ENCODE measurements at places on chromosomes 7 and 10.

- DNase-seq, result no peak
These were observed 74.7 kb downstream of the CACNB2 start for GRCh38 chr10:18214691-18215563.

- no peak for DNase-seq
These were observed 14.8 kb upstream of the UPP1 start for GRCh38 chr7:48074204-48074654.

- no peak for DNase-seq
These were observed 43.7 kb downstream of the CPVL start for GRCh38 chr7:29102558-29103151.

DNA sequence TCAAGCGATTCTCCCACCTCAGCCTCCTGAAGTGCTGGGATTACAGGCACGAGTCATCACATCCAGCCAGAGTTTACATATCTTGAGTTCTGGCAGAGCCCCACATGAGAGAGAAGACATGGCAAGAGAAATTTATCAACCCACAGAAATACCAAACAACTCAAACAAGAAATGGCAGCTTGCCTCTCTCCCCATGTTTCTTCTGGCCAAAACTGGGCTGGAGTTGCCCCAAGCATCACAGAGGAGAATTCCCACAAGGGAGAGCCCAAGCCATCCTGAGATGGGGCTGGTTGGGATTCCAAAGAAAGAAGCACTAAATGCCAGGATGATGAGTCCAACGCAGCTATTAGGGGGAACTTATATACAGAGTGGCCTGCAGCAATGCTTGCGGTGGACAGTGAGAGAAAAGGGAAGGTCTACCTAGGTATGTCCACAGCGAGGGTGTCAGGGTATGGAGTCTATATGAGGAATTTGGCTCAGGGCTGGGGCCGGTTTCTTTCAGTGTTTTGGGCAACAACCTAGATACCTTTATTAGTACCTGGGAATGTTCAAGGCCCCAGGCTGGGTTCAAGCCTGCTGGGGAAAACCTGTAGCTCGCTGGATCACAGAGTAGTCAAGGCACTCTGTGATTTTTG lies 14.5 kb upstream of the PAX4 start:
- no peak for DNase-seq

DNA sequence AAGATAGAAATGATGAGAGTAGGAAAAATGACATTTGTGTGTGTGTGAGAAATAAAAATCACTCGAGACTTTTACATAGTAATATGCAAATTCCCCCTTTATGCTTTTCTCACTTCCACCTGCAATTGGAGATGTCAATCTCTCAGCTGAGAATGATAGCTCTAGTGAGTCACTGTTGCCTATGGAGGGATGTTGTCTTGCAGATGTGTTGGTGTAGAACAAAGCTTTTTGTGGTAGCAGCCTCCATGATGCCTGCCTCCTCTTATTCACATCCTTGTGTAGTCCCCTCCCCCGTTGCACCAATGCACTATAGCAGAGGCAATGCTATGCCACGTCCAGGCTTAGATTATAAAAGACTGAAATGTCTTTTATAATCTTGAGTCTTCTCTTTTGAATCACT lies 33.8 kb downstream of the SPAG6 start:
- no peak for DNase-seq

DNA sequence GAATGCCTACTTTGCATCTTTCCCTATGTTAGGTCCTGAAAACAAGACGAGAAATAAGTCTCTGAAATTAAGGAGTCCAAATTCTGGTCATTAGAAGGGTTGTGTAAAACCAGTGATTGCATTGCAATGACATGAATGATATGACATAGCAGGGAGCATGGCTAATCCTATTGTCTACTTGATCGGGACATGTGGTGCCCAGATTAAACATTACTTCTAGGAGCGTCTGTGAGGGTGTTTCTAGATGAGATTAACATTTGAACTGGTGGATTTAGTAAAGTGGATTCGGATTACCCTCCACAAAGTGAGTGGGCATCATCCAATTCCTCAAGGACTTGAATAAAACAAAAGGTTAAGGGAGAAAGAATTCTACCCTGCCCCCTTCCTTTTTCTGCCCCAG lies 434.9 kb upstream of the KLF6 start:
- no peak for DNase-seq

GRCh38 chr10:15335508-15335907 lies 35.6 kb downstream of the FAM171A1 start:
- DNase-seq, result no peak

DNA sequence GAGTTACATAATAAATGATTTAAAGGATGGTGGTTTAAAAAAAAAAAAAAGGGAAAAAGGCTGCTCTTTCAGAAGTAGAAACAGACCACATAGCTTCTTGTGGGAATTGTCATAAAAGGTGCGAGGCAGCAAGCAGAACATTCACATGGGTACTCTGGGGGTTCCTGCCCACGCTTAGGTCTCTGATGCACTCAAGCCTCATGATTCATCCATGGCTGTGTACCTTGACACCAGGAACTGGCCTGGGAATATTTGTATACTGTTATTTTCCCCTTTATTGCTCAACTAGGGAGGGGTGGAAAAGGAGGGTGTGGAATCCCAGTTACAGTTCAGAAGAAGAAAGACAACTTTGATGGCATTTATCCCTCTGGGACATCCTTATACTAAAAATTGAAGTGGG lies 4.0 kb downstream of the PON2 start:
- no peak for DNase-seq

DNA sequence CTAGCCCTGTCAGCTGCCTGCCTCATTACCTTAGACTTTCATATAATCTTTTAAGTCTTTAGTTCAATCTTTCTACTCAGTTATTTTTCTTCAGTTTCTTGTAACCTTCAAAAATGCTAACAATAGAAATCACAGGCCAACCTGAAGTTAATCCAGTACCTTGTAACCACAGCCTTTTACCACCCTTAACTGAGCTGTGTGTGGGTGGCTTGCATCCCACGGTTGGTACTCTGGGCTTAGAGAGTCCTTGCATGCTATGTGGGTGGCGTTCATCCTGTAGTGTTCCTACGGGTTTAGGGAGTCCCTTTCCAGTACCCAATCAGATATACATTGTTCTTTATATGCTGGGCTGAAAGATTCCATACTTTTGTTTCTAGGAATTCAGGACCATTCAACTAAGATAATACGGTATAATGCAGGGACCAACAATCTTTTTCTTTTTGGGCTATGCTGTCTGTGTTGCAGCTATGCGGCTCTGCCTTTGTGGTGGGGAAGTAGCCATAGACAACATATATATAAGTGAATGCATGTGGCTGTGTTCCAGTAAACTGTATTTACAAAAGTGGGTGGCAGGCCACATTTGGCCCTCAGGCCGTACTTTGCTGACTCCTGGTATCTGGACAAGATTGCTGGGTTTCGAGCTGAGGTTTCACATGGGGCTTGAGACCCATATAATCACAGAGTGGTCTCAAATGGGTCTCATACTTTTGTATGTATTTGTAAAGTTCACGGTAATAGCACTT lies 280.8 kb upstream of the LRGUK start:
- DNase-seq, result no peak

- DNase-seq, result no peak
These were observed 476.2 kb downstream of the DNAJB6 start for GRCh38 chr7:157813053-157813452.

DNA sequence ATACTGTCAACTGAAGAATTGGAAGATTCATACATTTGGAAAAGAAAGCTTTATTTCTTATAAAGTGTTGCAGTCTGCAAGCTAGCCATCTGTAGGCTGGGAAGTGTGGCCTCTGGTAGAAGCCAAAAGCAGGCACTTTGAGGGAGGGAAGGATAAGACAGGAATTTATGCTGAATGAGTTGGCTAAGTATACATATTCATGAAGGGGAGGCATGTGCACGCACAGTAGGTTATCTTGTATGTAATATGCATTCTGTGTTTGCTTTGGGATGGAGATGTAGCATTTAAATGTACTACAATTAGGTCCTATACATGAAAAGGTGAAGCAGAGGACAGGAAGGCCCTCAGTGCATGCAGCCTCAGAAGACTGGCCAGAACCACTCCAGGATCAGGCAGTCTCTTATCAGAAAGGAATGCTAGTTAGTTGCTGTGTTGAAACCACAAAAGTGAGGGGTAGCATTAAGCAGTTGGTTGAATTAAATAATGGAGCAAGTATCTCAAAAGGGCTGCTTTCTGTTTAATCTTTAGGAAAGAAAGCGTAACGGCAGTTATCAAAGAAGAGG lies 40.9 kb downstream of the MYO3A start:
- no peak for DNase-seq

DNA sequence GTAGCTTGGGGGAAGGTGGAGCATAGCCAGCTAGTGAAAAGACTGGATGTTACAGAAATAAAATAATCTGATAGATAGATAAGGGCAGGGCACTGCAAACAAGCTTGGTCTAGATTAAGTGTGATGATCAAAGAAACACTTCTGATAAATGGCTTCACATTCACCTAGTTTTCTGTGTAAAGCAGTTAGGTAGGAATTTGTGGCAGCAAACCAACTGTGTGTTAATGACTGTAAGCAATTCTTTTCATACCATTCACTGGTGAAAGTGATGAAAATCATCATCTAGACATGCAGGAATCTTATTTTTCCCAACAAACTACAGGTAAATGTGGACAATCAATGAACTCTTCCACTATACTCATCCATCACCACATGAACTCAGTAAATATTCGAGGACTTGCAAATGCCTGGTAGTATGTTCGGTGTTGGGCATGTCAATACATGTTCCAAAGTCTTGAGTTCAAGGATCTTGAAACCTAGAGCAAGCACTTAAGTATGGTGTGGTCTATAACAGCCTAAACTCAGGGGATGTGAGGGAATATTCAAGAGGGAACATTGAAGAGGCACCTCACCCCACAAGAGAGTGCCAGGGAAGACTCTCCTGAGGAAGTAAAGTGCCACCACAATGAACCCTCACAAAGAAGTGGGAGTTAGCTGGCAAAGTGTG lies 20.5 kb downstream of the PON3 start:
- DNase-seq, result no peak

- no peak for DNase-seq
These were observed 55.3 kb downstream of the INPP5A start for GRCh38 chr10:132592790-132593383.

- no peak for DNase-seq
These were observed 152.5 kb upstream of the CHST15 start for GRCh38 chr10:124245806-124246440.

DNA sequence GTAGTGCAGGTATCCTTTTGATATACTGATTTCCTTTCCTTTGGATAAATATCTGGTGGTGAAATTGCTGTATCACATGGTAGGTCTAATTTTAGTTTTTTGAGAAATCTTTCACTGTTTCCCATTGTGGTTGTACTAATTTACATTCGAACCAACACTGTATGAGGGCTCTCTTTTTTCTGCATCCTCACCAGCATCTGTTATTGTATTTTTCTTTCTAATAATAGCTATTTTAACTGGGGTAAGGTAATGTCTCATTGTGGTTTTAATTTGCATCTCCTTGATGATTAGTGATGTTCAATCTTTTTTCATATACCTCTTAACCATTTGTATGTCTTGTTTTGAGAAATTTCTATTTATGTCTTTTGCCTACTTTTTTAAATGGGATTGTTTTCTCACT lies 335.4 kb upstream of the MTPN start:
- DNase-seq, result no peak

- no peak for DNase-seq
These were observed 23.2 kb upstream of the PIP4K2A start for GRCh38 chr10:22737587-22737986.

DNA sequence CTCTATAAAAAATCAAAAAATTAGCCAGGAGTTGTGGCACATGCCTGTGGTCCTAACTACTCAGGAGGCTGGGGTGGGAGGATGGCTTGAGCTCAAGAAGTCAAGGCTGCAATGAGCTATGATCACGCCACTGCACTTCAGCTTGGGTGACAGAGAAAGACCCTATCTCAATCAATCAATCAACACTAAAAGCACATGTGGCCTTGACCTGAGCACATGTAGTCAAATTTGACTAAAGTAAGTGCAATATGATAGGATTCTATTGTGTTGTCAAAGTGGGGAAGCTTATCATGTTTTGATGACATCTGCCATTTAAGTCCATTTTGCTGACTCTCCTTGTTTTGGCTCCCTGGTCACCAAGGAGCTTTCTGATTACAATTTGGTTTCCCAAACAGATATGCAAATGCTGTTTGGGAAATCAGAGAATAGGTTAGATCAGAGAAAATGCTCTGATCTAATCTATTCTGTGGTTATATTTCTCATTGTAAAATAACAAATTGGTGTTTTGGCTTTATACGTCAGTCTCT lies 43.8 kb upstream of the ATOH7 start:
- no peak for DNase-seq

DNA sequence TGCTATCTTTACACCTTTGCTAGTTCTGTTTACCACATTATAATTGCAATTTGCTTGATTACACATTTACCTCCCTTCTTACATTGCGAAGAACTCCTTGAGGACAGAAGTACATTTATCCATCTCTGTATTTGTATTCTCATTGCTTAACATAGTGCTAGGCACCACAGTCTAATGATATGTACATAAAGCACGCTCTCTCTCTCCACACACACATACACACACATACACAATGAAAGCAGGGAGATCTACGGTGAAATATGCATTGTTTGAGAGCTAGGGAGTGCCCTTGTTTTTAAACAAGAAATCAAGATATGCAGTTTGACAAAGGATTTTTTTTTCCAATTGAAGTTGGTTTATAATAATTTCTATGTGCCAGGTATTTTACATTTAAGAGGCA lies 148.7 kb downstream of the BMPER start:
- DNase-seq, result no peak

- DNase-seq, result no peak
These were observed 142.2 kb downstream of the ATXN7L1 start for GRCh38 chr7:105734233-105734632.

- DNase-seq, result no peak
These were observed 37.6 kb downstream of the MYL10 start for GRCh38 chr7:101591504-101591903.

DNA sequence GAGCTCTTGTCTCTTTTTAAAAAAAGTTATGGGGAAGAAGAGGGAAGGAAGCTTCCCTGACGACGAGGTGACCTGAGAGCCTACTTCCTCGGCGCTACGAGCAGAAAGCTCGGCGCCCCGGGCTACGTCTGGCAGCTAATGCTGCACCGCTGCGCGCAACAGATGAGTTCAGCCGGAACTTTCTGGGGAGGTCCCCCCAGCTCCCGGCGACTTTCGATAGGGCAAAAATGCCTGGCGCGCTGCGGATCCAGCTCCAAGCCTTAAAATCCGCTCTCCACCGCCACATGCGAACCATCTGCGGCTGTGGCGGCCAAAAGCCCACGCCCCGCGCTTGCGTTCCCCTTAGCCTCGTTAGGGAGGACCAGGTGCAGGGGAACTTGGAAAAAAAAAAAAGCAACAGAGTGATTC lies 621 bp downstream of the P4HA1 start:
- DNase-seq, result no peak

Data from amniotic stem cell (primary cell).